Activated CD4-positive, alpha-beta memory T cell treated with anti-CD3 and anti-CD28 coated beads, Interleukin-2, amount 10 ng/mL, durations not matched to agents 7 days and 5 days (primary cell): ENCODE measurements at places on chromosomes 7 and 10.

DNA sequence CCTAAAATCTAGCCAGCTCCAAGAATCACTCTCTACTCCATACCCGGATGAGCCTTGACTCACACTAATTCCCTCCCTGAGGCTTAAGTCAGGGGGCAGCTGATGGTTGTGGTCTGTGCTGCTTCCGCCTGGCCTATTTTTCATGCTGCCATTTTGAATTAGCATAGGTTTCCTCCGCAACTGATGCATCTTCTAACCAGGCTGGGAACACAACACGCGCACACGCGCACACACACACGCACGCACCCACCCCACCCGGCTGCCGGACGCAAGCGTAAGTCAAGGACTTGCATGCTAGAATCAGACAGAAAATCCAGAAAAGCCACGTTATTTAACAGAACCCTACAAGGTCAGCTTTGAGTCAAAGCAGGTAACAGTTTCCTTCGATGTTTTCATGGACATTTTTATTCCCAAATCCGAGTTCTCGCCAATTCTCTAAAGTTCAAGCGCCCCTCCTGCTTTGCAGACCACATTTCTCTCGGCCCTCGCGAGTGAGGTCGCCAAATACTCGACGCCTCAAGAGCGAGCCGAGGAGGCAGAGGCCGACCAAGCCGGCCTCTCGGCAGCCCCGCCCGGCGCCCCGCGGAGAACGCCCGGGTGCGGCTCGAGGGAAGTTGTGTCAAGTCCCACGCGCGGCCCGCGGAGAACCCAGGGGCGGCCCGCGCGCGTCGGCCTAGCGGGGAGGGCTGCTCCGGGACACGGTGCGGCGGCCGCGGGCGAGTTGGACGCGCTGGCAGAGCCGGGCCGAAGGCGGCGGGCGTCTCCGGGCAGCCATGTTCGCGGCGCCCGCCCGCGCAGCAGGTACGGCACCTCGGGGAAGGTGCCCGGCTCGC lies 961 bp downstream of the SCRN1 start:
- DNase-seq: peak; percentile 20

DNA sequence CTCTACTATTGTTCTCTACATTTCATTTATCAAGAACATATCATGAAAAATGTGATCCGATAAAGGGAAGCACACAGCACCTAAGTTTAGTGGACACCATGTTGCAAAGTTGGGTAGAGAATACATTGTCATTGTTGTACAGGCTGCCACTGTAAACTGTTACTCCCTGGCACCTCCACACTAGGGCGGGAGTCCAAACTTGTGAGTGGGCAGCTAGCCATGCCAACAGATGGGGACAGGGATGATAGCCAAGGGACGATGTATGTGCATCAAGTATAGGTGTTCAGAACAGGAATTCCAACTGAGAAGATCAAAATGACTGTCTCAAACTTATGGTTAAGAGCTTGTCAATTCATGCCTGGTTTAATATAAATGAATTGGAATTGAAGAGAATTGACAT lies 31.1 kb upstream of the COMMD3 start:
- DNase-seq: no peak

DNA sequence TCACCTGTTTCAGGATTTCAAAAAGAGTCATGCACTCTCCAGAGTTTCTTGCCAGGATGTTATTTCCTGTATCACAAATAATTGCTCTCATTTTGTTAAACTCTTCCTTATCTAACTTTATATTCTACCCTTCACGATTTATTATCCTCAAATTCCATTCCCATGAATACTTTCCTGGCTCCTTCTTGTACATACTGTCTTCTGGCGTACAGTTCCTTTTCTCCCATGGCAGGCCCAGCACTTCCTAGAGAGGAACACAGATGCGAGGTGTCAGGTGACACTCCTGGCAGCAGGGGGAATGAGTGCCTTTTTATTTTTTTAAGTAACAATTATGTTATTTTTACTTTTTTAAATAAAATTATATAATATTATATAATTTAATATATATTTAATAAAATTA lies 411.9 kb downstream of the TFEC start:
- no peak for DNase-seq

- DNase-seq: no peak
Measured at GRCh38 chr7:6442114-6442513, 5.6 kb downstream of the DAGLB start.

DNA sequence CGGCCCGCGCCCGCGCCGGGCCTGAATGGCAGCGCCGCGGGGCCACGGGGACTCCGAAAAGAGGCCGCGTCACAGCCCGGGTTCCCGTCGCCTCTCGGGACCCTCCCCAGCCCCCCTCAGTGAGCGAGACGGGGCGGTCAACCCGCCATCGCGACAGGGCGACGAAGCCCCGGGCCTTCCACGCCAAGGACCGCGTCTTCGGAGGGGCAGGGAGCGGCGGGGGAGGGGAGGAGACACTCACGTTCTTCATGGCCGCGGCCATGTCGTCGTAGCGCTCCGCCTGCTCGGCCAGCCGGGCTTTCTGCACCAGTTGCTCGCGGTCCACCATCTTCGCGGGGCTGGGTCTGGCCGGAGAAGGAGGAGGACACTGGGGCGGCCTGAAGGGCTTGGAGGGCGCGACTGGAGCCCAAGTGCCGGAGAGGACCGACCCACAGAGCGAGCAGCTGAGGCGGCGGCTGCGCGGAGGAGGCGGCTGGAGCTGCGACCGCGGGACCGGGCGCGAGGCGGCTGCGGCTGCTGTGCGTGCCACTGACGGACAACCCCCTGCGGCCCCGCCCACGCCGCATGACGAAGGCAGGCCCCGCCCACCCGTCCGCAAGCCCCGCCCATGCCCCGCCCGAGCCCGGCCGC lies at the start of gene YWHAG:
Gene YWHAG, minus strand, starts transcription at position 511 of the 630 bp plus-strand sequence. Its CDS starts 183 bp downstream, at position 328.
- peak; percentile 89 for DNase-seq

GRCh38 chr7:157972914-157973313 lies 614.7 kb downstream of the PTPRN2 start:
- no peak for DNase-seq

- no peak for DNase-seq
Measured at GRCh38 chr7:68247126-68247525, 1250.5 kb downstream of the TYW1 start.

- DNase-seq: no peak
Measured at GRCh38 chr10:104301907-104302690, 33.1 kb downstream of the GSTO2 start.

- no peak for DNase-seq
Measured at GRCh38 chr7:100353685-100354330, 4.1 kb upstream of the PILRB start.

DNA sequence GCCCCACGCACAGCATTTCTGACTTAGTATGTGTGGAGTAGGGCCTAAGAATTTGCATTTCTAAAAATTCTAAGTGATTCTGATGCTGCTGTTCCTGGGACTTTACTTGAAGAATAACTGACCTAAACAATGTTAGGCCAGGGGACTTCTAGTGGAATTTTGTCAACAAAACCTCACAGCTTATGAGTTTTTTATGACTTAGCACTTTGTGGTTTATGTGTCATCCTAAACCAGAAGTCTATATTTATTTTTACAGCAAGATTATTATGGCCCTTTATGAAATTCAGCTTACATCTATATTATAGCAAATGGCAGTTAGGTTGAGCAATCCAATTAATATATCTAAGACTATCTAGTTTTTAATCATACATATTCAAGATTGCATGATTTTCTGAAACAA lies 24.6 kb upstream of the BET1 start:
- no peak for DNase-seq

- no peak for DNase-seq
Measured at GRCh38 chr10:78596556-78596955, 472.2 kb upstream of the ZMIZ1 start.
